ENCODE measurements at places on chromosomes 12 and 14.
A peak's percentile ranks its signal among the peaks of the same experiment; 100 is the strongest.

- DNase-seq: peak; percentile 13
Measured at GRCh38 chr12:46303039-46303666, 34.3 kb upstream of the SLC38A1 start.

DNA sequence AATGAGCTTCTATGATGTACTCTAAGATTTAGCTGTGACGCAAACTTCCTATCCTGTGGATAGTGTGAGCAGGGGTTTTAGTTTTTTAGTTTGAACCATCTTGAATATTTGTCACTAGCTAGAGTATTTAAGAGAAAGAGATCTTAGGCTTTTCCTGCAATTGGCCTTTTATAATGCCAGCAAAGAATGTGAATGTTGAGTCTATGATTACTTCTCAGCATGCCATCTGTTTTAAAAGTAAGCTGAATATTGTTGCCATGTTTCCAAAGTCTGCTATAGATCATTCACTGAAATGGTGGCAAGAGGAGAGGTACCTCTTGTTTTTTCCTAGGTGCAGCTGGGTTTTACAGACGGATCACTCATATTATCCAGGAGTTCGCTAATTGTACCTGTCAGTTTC lies 1783.6 kb upstream of the FLRT2 start:
- no peak for DNase-seq

DNA sequence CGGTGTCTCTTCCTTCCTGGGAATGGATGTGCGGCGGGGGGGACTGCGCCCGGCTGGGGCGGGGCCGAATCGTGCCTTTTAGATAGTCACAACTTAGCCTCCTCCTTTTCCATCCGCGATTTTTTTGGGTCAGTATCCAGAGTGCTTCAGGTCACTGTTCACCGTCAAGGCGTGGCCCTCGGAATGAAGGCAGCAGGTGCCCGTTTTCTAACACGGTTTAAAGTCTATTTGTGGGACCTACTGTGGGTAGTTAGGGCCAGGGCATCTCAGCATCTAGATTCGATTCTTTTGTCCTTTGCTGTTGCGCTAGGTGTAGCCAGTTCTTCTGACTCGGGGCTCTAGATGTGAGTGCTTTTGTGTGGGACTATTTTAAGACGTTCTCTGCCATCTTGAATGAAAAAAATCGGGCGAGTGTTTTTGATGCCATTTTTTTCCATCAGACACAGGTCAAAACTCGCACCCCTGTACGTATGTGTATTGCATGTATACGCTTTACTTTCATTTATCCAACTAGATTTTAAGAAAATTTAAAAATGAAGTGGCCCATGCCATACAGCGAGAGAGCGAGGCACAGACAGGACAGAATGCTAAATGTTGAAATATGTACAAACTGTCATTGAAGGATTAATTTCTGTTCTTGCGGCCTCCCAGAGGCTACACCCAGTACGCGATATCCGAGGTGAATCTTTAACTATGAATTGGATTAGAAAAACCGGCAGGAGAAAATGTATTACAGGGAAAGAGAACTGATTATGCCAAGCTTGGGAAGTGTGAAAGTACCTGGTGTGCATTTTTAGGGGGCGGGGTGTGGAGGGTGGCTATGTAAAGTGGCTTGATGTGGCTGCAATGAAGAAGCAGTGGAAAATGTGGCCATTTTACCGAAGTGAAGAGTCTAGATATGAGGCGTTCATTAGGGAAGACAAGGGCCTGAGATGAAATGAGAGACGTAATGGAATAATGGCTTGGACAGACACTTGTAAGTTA lies 835 bp downstream of the VEZT start:
- peak; percentile 69 for DNase-seq

DNA sequence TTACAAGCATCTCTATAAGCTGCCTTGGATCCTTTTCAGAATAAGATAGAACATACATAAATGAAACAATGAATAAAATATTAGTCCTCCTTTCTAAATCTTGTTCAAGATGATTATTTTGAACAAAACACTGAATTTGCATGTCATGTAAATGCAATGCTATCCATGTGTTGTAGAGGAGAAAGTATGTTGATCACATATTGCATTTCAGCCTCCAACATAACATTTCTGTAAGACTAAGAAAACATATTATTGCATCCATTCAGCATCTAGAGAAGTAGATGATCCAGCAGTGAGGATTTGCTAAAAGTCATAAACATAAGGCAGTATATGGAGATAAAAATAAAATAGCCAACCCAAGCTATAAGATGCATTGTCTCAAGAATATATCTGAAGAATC lies 172.6 kb downstream of the CPNE8 start:
- no peak for DNase-seq

DNA sequence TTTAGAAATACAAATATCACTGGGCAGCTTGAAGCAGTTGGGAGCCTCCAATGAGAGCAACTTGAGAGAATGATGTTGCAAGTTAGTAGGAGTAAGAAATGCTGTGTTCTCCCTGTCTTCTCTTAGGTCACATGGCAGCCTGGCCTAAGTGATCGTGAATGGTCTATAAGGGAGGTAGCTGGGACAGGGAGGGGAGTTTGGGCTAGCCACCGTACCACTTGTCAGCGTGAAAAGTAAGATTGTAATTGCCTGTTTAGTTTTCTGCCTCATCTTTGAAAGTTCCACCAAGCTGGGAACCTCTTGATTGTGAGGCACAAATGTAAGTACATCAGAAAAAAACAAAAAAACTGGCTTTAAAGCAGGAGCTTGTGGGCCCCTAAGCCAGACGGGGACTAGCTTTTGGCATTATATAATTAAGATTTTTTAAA lies 36.4 kb downstream of the MDM2 start:
- DNase-seq: no peak

- no peak for DNase-seq
Measured at GRCh38 chr14:80981673-80982072, 26.3 kb downstream of the TSHR start.

DNA sequence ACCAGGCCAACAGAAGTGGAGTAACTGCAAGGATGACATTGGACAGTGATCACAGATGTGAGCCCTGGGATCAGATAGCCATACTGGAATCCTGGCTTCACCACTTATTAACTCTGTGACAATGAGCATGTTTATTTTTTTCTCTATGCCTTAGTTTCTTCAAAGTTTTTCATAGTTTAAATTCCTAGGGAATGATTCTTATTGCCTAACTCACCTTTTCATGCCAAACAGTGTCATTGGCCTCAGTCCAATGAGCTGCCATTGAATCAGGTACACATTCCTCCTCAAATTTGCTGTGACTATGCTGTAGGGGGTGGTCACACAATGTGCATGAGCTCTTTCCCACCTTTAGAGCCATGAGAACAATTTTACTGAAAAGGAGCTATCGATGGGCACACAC lies 342.3 kb downstream of the SYT1 start:
- DNase-seq: no peak

GRCh38 chr14:87944987-87945604 lies 47.9 kb downstream of the GALC start:
- no peak for DNase-seq

- DNase-seq: no peak
Measured at GRCh38 chr14:95522116-95522515, 5.7 kb upstream of the SYNE3 start.

Measured in NCI-H2107 (cell line).